ENCODE measurements at places on chromosomes 16 and 17. TPM values are rescaled to one million over a fixed set of nuclear protein-coding genes. Genes with fewer than 3 reads are reported as not detected.

GPR179 gene
- total RNA-seq, result 0.05 TPM

SLC16A13 gene
- 0.71 TPM for total RNA-seq

DNA sequence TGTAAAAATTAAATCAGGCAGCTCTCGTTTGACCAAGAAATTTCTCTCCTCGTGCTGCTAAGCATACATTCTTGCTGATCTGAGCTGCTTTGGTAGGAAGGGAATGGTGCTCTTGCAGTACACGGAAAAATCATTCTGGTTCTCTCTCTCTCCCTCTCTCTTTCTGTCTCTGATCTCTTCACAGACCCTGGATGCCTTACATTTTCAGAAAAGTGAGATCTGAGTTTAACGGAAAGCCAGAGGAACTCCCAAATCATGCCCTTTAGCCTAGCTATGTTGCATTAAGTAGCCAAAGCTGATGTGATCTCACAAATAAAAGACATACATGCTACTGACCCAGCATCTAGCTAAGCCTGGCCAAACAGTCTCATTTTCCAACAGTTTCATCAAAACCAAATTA is 4.0 kb downstream of the CA10 start:
- H3K4me1 ChIP-seq, result no peaks in the 10 kb centered on the region
- no peak for DNase-seq
- no peaks in the 10 kb centered on the region for H3K36me3 ChIP-seq
- H3K4me3 ChIP-seq, result no peak overlapping the region

DNA sequence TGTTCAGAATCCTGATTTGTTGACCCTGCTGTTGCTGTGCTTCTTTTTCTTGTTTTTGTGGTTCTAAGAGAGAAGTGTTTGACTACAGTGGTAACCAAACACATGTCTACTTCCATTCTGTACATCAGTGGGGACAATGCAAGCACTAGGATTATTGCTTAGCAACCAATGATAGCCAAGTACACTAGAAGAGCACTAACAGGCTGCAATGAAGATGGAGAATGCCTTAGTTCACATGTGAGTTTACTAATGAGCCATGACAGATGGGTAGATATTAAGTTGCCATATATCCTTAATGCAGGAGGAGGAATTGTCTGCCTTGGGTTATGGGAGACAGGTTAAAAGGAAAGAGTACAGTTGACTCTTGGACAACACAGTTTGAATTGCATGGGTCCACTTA is 8.3 kb downstream of the EFCAB5 start:
- H3K27ac ChIP-seq, result no peak overlapping the region
- DNase-seq, result no peak
- no peak overlapping the region for H3K4me3 ChIP-seq
- no peaks in the 10 kb centered on the region for H3K36me3 ChIP-seq
- H3K27me3 ChIP-seq, result no peaks in the 10 kb centered on the region
- no peaks in the 10 kb centered on the region for H3K4me1 ChIP-seq

DNA sequence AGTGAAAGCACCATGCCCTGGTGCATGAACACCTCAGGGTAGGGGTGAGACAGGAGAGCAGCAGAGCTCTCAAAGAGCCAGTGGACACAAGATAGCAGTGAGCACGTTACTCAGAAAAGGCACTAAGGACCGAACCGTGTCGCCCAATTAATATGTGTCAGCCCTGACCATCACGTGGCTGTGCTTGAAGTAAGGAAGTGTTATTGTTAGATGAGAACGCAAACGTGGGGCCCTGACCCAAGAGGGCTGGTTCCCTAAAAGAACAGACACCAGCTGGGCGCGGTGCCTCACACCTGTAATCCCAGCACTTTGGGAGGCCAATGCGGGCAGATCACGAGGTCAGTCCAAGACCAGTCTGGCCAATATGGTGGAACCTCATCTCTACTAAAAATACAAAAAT is 16.3 kb downstream of the AXIN1 start:
- no peak overlapping the region for H3K4me3 ChIP-seq
- no peak overlapping the region for H3K27ac ChIP-seq
- H3K4me1 ChIP-seq, result peaks cover 10% of the 10 kb centered on the region
- no peaks in the 10 kb centered on the region for H3K36me3 ChIP-seq
- DNase-seq, result no peak
- H3K27me3 ChIP-seq, result no peaks in the 10 kb centered on the region

DNA sequence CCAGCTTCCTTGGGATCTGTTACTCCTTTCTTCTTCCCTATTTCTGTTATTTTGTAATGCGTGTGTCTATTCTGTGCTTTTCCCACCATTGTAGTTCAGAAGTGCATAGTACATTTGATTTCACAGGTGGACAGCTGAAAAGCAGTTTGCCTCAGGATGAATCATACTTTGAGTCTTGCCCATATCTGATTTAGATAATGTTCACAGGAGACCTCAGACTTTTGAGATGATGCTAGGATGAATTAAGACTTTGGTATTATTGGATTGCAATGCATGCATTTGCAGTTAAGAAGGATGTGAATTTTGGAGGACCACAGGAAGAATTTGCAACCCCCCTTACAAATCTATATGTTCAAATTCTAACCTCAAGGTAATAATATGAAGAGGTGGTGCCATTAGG is 769.6 kb downstream of the CDH11 start:
- no peaks in the 10 kb centered on the region for H3K4me1 ChIP-seq
- no peak overlapping the region for H3K27ac ChIP-seq
- no peaks in the 10 kb centered on the region for H3K27me3 ChIP-seq
- no peak for DNase-seq
- H3K36me3 ChIP-seq, result no peaks in the 10 kb centered on the region
- no peak overlapping the region for H3K4me3 ChIP-seq

- no peaks in the 10 kb centered on the region for H3K36me3 ChIP-seq
- no peak for DNase-seq
- H3K4me1 ChIP-seq, result no peaks in the 10 kb centered on the region
- H3K4me3 ChIP-seq, result no peak overlapping the region
These were observed 93.3 kb downstream of the FOXL1 start for GRCh38 chr16:86671486-86672178.

- no peak overlapping the region for H3K27ac ChIP-seq
- H3K36me3 ChIP-seq, result no peaks in the 10 kb centered on the region
- peaks cover 7% of the 10 kb centered on the region for H3K4me1 ChIP-seq
- no peak for DNase-seq
- no peak overlapping the region for H3K4me3 ChIP-seq
These were observed 8.6 kb downstream of the CYB561 start for GRCh38 chr17:63437287-63438091.

Measured in ovary (tissue), 10 donors.